T-cell (primary cell): ENCODE measurements at places on chromosomes 12 and 14.
A peak's percentile ranks its signal among the peaks of the same experiment; 100 is the strongest.

- DNase-seq: no peak
Observed at GRCh38 chr12:69751476-69751875, 12.8 kb downstream of the RAB3IP start.

DNA sequence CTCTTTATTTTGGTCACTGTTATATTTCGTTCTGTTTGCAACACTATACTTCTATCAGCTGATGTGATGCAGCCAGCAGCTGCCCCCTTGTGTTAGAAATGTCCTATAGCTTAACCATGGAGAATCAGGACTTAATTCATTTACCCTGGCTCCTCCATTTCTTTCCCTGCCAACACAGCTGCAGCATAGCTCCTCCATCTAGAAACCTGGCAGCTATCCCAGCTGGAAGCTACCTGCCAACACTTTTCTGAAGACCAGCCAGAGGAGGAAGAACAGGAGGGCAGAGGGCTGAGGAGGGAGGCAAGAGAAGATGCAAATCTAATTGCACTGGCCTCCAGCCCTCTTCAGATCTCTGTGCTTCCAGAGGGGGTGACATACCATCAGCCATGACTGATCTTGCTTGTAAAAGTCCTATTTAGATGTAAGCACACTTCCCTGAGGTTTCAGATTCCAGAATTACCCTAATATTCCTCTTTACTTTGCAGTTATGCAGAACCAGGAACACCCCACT, 156.8 kb upstream of the TMEM260 start:
- no peak for DNase-seq

DNA sequence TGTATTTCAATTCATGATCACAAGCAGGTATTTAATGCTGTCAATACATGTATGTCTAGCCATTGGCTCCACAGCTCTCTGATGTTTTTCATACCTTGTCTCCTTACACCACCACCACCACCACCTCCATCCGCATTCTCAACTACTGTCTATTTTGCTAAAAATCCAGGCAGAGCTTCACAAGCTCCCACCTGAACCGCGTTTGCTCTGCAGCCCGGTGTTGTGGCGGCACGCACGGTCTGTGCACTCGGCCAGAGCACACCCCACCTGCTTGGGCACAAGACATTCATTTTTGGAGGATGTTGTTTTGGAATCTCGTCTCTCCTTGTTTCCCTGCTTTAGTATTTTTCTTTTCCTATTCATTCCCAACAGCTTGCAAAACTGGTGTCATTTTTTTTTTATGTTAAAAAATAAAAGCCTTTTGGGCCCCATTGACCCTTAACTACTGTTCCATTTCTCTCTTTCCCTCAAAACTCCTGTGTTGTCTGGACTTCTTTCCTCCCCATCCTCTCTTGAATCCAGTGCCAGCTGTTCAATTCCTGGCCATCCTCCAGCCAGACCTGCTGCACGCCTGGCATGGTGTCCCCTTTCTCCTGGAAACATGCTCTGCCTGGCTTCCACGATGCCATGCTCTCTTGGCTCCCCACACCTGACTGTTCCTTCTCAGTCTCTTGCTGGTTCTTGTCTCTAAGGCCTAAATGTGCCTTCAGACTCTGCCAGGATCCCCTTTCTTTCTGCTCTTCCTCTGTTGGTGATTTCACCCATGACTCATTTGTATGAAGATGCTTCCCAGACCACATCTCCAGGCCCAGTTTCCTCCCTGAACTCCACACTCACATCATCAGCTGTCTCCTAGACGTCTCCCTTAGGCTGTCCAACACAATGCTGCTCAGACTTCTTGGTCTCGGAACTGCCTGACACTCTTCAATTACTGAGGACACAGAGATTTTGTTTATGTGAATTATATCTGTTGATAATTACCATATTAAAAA, 37.9 kb downstream of the PIWIL1 start:
- DNase-seq: no peak

- peak; percentile 39 for DNase-seq
Observed at GRCh38 chr12:45730084-45730347, 510 bp downstream of the ARID2 start.

- DNase-seq: peak; percentile 38
Observed at GRCh38 chr12:47218191-47218654, 138.5 kb upstream of the AMIGO2 start.

DNA sequence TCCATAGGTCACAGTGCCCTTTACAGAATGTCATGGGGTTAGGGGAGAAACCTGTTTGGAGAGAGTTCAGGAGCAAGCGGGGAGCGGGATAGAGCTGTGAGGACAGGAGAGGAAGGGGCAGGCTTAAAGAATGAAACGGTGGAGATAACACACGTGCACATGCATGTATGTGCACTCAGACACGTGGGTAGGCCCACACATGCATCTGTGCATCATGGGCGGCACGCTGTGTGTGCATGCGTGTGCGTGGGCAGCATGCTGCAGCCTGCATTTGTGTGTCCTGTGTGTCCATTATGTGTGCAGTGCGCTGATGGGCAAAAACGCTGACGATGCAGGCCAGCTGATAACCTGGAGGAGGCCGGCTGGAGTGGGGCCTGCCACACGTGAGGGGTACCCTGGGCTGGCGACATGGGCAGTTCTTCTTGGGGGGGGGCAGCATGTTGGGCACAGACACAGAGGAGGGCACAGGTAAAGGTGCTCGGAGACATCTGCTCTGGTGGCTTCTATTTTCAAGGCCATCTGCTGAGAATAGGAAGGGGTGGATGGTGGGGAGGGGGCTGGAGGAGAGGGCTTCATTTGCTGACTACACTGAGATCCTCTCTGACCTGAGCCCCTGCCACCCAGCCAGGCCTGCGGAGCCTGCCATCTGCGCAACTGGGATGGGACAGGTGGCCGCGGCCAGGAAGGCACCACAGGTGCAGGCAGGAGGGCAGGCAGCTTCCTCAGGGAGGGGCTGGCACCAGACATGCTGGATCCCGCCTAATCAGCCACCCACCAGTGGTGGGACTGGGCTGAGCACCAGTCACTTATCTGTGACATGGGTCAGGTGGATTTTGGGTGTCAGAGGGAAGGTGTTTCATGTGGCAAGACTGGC, 4.6 kb upstream of the ANKRD9 start:
- no peak for DNase-seq
